ENCODE measurements at places on chromosomes 5 and 9.

DNA sequence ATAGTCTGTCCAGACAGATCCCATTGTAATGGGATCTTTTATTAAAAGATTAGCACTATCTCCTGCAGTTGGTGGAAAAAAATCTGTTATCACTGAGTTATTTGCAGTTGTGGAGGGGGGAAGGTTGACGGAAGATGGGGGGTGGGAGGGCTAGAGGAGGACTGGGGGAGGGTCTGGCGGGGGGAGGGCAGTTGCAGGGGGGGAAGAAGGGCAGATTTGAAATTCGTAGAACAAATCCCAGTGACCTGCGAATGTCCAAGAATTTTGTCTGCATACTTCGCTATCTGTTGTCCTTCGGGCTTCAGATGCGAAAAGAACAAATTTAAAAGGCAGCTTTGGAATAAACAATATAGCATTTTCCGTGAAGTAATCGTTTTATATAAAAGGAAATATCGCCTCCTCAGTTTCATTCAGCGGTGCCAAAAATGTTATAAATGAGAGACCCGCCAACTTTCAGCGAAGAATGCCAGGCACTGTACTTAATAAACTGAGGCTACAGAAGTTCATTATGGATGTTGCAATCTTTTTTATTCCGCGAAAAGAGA lies 1.3 kb upstream of the FST start:
- no peak for DNase-seq

DNA sequence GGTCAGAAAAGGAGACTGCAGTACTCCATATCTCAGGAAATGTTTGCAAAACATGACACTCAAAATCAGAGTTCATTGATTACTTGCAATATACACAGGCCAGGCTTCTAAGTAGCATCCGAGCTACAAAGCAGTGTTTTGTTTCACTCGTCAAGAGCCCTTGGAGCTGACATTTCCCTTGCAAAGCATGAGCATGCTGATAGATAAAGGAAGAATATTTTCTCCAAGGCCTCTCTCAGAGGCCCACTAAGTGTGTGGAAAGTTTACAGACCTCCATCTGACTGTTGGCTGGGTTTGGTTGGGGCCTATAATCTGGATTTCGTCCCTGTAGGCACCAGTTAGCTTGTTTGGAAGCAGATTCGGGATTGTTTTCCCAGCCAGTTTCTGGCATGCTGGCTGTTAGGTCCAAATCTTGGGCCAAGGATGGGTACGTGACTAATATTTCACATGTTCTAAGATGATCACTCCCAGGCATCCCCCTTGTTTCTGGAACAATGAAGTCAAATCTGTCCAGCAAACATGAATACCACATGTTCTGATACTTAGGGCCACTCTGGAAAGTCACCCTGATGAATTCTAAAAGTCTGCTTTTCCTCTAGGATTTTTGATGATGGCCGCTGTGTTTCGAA lies 161.3 kb downstream of the RFK start:
- DNase-seq = no peak

- DNase-seq = no peak
Observed at GRCh38 chr5:10457682-10458574, 16.2 kb downstream of the ROPN1L start.

GRCh38 chr5:73395256-73395655 lies 53.3 kb downstream of the FOXD1 start:
- DNase-seq = no peak

- no peak for DNase-seq
Observed at GRCh38 chr9:32671333-32671732, 35.9 kb upstream of the TAF1L start.

DNA sequence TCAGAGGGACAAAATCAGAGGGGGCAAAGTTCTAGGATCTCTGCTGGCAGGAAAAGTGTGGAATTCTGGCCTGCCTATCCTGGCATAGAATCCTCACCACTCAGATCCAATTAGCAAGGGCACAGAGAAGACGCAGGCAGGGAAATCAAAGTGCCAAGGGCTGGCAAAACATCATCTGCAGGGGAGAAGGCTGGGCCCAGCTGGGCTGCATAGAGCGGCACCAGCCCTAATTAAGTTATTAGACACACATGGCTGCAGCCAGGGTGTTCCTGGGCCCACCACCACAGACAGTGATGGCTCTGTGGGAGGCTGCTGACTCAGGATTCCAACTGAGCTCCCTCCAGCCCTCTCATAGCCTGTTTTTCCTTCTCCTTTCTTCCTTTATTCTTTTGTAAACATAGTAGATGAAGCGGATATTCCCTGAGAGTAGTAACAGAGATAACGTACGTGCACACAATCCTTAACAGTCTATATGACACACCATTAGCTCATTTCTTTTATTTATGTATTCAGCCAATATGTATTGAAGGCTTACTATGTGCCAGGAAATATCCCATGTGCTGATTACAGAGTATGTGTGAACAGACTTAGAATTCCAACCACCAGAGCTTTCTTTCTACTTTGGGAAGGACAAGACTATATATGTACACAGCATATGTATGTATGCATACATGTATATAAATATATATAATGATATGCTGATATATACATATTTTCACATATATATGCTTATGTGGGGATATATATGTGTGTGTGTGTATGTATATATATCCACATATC lies 236.1 kb downstream of the ASTN2 start:
- no peak for DNase-seq

GRCh38 chr9:87894998-87895625 lies 12.4 kb downstream of the SPATA31E1 start:
- no peak for DNase-seq

GRCh38 chr5:2534251-2534650 lies 217.2 kb downstream of the IRX2 start:
- DNase-seq = no peak

GRCh38 chr9:121822093-121823085 lies 171.0 kb downstream of the DAB2IP start:
- DNase-seq = peak; percentile 1

- DNase-seq = no peak
Observed at GRCh38 chr5:66710557-66711088, 114.4 kb downstream of the MAST4 start.

DNA sequence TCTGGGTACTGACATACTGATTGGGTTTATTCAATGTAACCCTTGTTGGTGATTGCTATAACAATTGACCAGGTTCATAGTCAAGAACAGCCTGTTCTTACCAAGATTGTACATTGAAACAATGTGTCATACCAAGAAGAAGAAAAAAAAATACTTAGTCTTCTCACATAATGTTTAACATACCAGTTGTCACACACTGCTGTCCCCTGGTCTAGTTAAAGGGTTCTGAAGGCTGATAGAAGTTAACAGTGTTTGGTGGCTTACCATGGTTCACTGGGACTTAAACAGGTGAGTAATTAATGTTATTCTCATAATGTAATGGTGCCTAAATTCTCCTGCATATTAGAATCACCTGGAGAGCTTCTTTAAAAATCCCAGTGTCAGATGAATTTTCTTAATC lies 18.5 kb upstream of the CDC42SE2 start:
- no peak for DNase-seq

DNA sequence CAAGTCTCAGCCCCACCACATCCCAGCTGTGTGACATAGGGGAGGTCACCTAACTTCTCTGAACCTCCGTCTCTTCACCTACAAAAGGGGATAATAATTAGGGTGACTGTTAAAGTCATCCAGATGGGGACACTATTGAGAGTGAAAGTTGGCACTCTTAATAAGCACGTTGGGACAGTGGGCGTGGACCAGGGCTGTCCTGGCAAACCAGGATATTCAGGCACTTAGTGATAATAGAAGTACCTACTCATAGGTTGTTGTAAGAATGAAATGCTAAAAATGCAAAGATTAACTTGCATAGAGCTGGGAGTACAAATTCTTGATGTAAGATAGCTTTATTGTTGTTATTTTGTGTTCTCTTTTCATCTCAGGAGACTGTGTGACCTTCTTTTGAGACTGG lies 177.9 kb downstream of the MELK start:
- no peak for DNase-seq

DNA sequence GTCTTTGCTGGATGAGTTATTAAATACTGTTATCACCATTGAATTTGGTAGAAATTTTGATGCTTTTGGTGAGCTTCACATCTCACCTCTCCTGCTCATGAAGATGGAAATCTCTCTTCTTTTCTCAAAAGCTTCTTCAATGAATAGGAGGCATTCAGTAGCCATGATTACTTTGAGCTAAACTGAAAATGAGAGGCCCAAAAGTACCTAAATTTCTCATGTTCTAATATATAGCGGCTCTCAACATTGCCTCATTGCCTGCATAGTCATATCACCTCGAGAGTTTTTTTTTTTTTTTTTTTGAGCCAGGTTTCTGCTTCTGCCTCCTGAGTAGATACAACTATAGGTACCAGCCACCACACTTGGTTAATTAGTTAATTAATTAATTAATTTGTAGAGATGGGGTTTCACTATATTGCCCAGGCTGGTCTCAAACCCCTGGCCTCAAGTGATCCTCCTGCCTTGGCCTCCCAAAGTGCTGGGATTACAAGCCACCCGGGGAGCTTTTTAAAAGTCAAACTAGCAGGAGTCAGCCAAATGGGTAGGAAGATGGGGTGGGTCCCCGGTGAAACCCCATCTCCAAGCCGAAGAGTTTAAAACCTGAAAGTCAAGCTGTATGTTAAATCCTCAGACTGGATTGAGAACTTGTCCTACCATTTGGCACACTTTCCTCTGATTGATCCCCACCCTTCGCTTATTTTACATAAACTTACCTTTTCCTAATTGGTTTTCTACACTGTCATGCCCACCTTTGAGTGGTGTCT lies 169.0 kb downstream of the DOCK2 start:
- DNase-seq = no peak

- DNase-seq = no peak
Observed at GRCh38 chr5:169298193-169298592, 2.7 kb downstream of the SLIT3 start.

DNA sequence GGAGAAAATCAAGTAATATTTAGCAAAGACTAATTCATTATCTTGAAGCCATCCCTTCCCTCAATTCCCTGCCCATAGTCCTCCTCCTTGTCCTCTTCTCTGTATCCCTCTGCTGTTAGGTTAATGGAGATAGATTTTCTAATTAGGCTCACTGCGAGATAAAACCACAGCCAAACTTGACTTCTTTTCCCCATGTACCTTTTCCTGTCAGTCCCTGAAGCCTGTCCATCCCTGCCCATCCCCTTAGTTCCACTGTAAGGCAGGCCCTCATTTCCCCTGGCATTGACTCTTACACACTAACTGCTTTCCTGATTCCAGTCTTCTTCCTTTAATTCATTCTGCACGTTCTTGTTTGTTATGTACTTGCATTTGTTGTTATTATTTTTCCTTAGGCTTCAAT lies 1.2 kb downstream of the TLR4 start:
- no peak for DNase-seq

- no peak for DNase-seq
Observed at GRCh38 chr5:98813755-98814154, 40.3 kb downstream of the RGMB start.

- no peak for DNase-seq
Observed at GRCh38 chr9:29928072-29928471, 2354.8 kb upstream of the C9orf72 start.

GRCh38 chr5:128799945-128800344 lies 165.3 kb upstream of the SLC27A6 start:
- no peak for DNase-seq

- no peak for DNase-seq
Observed at GRCh38 chr5:173922527-173922926, 34.4 kb downstream of the CPEB4 start.

GRCh38 chr9:27485158-27485557 lies 38.9 kb upstream of the IFNK start:
- DNase-seq = peak; percentile 8

DNA sequence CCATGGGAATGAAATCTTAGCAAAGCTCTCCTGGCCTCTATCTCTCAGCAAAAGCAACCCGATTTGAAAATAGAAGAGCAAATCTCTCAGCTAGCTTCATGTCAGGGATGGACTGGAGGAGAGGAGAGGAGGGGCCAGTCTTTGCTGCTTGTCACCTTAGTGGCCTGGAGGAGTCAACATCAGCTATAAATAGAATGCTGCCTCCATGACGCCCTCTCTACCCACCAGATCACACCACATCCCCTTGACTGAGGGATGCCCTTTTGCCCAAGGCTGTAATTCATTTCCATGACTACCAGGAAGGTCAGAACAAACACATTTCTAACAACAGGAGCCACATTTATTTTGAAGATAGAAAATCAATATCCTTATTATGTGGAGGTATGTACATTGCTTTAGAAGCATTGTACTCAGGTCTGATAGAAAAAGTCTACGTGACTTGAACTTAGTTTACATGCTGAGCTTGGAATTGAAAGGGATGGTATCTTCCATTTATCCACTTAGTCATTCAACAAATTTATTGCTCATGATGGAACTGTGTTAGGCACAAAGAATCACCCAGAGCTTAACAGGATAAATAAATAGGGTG lies 92.4 kb upstream of the LIFR start:
- DNase-seq = no peak

DNA sequence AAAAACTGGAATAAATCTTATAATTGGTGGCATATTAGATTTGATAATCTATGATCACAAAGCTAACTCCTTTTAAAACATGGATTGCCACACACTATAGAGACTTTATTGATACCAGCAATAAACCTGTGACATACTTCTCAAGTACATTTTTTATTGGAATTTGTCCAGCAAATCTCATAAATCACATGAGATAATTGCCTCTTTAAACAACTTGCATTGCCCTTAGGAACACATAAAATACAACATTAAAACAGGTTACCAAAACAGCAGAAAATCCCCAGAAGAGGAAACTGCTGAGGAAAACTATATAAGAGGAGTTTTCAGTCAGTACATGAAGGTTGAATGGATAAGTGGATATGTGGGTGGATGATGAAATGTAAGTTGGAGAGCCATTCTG lies 124.6 kb downstream of the SNCAIP start:
- DNase-seq = no peak

GRCh38 chr5:42429694-42430093 lies 6.5 kb downstream of the GHR start:
- no peak for DNase-seq

DNA sequence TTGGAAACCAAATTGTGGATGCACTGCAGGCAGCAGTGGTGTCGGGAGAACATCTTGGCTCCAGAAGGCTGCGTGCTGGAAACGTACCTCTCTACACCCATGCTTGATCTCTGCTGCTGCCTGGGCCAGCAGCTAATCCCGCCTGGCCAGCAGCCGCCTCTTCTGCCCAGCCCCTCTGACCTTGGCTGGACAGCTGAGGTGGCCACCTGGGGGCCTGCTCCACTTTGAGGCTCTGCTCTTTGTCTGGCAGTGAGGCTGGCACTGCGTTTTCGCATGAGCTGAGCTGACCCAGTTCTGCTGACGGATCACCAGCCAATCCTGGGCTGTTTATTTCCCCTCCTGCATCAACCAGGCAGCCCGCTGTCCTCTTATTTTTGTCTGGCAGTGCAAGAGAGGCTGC lies 154.9 kb downstream of the TENT4A start:
- no peak for DNase-seq

DNA sequence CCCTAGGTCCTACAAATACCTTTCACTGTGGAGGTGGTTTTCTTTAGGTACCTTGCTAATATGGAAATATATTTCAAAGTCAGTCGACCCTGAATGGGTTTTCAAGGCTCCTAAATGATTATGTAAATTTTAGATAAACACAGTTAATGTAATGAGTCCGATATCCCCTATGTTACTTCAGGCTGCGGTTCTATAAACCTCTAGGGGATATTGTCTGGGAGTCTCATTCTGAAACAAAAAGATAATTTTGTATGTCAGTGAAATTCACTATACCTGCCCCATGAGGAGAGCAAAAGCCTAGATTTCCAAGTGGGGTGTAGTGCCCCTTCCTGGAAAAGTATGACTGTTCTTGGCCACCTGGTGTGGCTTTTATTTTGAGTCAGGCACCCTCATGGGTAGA lies 377.3 kb downstream of the ICE1 start:
- no peak for DNase-seq

Measured in CD4-positive, alpha-beta T cell treated with Interleukin-17A for 1 hour (primary cell).